ENCODE measurements at places on chromosomes 6 and 20. TPM values are rescaled to one million over a fixed set of nuclear protein-coding genes. Genes with fewer than 3 reads are reported as not detected.

Gene IRF4
- total RNA-seq = 0.46 TPM

Gene CALHM5
- total RNA-seq = 0.06 TPM

Gene ACSS1
- 15.7 TPM for total RNA-seq

Gene TPD52L1
- 52.0 TPM for total RNA-seq

Gene OR2J3
- total RNA-seq = not detected

Gene ZKSCAN3
- 2.2 TPM for total RNA-seq

Gene L3MBTL1
- 1.1 TPM for total RNA-seq

Gene TRDN
- total RNA-seq = not detected

Gene ADGRF5
- not detected for total RNA-seq

Gene DDX27
- total RNA-seq = 58.8 TPM

Gene STK4
- 14.0 TPM for total RNA-seq

Gene B3GAT2
- total RNA-seq = 0.06 TPM

Gene SIRPB2
- not detected for total RNA-seq

Gene EYA2
- total RNA-seq = 2.5 TPM

Gene HLA-B
- total RNA-seq = 23.8 TPM

Gene MUCL3
- 0.20 TPM for total RNA-seq

Gene AP5S1
- total RNA-seq = 18.6 TPM

Gene CLIC5
- not detected for total RNA-seq

Gene NR2E1
- not detected for total RNA-seq

Gene OXT
- not detected for total RNA-seq

Gene ZNF334
- not detected for total RNA-seq

Gene NKX2-4
- not detected for total RNA-seq

Gene ANKRD66
- total RNA-seq = not detected

Gene WFDC12
- total RNA-seq = not detected

Gene OVOL2
- not detected for total RNA-seq

Gene TUBB2B
- total RNA-seq = 15.2 TPM

Gene ADGRF4
- 15.7 TPM for total RNA-seq

Gene DEFB124
- not detected for total RNA-seq

Gene KCNG1
- total RNA-seq = 25.0 TPM

Gene CST9L
- not detected for total RNA-seq

Data from A549 treated with Mapracorat at 1 μM for 4 hours (cell line).